Activated naive CD8-positive, alpha-beta T cell treated with anti-CD3 and anti-CD28 coated beads, Interleukin-2, amount 10 ng/mL, durations not matched to agents 7 days and 5 days (primary cell): ENCODE measurements at places on chromosomes 7 and 10. TPM values are rescaled to one million over a fixed set of nuclear protein-coding genes. Genes with fewer than 3 reads are reported as not detected.

The AFAP1L2 gene
- 5.0 TPM for total RNA-seq

The PRLHR gene
- not detected for total RNA-seq

GRCh38 chr10:117694190-117694589, 151.6 kb downstream of the EMX2 start:
- H3K27me3 ChIP-seq: no peaks in the 10 kb centered on the region
- no peak overlapping the region for H3K27ac ChIP-seq
- H3K36me3 ChIP-seq: no peaks in the 10 kb centered on the region
- no peak for DNase-seq
- no peak overlapping the region for H3K4me3 ChIP-seq
- no peaks in the 10 kb centered on the region for H3K4me1 ChIP-seq

DNA sequence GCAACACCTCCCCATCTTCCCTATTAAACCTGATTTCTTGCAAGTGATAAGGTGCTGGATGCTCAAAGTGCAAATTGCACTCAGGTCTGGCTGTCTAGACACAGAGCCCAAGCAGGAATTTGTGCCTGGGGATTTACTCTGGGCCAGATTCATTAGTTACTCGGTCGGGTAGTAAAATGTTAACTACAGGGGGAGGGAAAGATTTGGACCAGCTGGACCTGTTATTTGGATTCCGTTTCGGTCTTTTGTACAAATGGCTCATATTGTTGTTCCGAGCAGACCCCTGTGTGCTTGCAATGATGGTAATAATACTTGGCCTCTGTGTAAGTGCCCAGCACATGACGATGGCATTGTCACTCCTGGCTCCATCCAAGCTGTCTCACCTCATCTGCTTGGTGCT, 609.6 kb downstream of the KCNMA1 start:
- DNase-seq: no peak
- H3K27ac ChIP-seq: no peak overlapping the region
- H3K27me3 ChIP-seq: peaks cover 16% of the 10 kb centered on the region
- H3K4me3 ChIP-seq: no peak overlapping the region
- H3K4me1 ChIP-seq: no peaks in the 10 kb centered on the region

- H3K27me3 ChIP-seq: peaks cover 9% of the 10 kb centered on the region
- H3K36me3 ChIP-seq: peaks cover 2% of the 10 kb centered on the region
- no peak overlapping the region for H3K4me3 ChIP-seq
- peaks cover 2% of the 10 kb centered on the region for H3K4me1 ChIP-seq
- no peak for DNase-seq
Measured at GRCh38 chr10:80436446-80437098, 17.5 kb upstream of the TSPAN14 start.

- H3K4me1 ChIP-seq: no peaks in the 10 kb centered on the region
- peaks cover 3% of the 10 kb centered on the region for H3K27me3 ChIP-seq
- H3K27ac ChIP-seq: no peak overlapping the region
- no peak overlapping the region for H3K4me3 ChIP-seq
- DNase-seq: no peak
Measured at GRCh38 chr10:120112809-120113208, 220.3 kb downstream of the SEC23IP start.
